IPS DF 6.9 (cell line): ENCODE measurements at places on chromosomes 2 and 18.
A peak's percentile ranks its signal among the peaks of the same experiment; 100 is the strongest.

DNA sequence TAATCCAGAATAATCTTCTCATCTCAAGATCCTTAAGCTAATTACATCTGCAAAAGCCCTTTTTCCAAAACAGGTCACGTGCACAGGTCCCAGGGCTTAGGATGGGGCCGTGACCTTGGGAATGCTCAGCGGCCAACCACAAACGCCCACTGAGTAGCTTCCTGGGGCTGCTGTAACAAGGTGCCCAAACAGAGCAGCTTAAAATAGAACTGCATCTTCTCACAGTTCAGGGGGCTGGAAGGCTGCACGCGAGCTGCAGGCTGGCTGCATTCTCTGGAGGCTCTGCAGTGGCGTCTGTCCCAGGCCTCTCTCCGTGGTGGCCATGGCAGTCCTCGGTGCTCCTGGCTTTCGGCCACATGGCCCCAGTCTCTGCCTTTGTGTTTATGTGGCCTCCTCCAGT is 31.9 kb downstream of the ADI1 start:
- no peak for DNase-seq
- H3K36me3 ChIP-seq, result no peaks in the 10 kb centered on the region
- H3K4me3 ChIP-seq, result no peak overlapping the region
- H3K4me1 ChIP-seq, result no peaks in the 10 kb centered on the region
- H3K27ac ChIP-seq, result no peak overlapping the region

DNA sequence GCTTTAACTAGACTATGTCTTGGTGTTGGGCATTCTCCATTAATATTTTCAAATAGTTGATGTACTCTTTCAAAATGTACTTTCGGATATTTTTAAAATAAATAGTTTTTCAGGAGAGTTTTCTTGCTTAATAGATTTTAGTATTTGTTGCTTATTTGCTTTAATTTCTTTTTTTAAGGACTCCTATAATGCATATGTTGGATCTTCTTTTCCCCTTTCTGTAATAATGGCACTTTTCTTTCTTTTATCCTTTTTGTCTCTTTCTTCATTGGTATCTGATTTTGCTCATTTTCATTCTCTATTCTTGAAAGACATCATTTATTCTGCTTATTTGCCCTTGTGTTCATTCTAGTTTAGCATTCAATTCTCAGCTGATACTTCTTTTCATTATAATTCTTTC is 791.6 kb downstream of the GALR1 start:
- H3K27ac ChIP-seq, result no peak overlapping the region
- H3K27me3 ChIP-seq, result no peaks in the 10 kb centered on the region
- no peaks in the 10 kb centered on the region for H3K36me3 ChIP-seq

DNA sequence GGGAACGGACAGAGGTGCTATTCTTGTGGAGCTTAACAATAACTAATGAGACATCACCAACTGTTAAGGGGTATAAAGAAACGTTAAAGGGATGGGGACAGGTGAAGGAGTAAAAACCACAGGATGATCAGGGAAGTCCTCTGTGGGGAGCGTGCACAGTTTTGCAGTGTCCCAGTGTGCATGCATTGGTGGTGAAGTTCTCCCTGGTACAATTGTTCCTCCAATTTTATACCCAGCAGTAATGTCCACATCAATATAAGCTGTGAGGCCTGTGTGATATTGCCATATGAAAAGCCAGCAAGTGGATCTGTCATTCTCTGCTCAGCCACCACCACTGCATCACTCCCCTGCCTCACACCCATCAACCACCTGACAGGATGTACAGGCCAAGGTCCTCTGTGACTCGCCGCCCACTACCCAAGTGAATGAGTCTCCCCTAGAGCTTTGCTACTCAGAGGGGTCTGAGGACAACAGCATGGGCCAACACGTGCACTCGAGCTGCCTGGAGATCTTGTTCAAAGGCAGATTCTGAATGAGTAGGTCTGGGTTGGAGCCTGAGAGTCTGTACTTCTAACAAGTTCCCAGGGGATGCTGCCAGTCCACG is 4.6 kb downstream of the MLPH start:
- H3K4me3 ChIP-seq, result no peak overlapping the region
- H3K36me3 ChIP-seq, result peaks cover 4% of the 10 kb centered on the region; the same call in 1 of the 2 replicates
- no peak overlapping the region for H3K27ac ChIP-seq

- no peak for DNase-seq
- no peak overlapping the region for H3K27ac ChIP-seq
- peak overlapping the region; percentile 91 for H3K4me3 ChIP-seq
- no peaks in the 10 kb centered on the region for H3K4me1 ChIP-seq
Measured at GRCh38 chr2:152718909-152719645, 657 bp downstream of the ARL6IP6 start.

- no peak within 1 kb of the TSS for H3K27ac ChIP-seq
- H3K27me3 ChIP-seq, result peaks cover 10% of the 10 kb centered on the region; the same call in 1 of the 2 replicates
- H3K36me3 ChIP-seq, result no peaks in the 10 kb centered on the region
- DNase-seq, result no peak
- H3K4me3 ChIP-seq, result peak within 1 kb of the TSS; percentile 48
Measured at GRCh38 chr18:63319383-63320122, at the start of gene BCL2. Gene BCL2, minus strand, starts transcription at chr18:63319769.

DNA sequence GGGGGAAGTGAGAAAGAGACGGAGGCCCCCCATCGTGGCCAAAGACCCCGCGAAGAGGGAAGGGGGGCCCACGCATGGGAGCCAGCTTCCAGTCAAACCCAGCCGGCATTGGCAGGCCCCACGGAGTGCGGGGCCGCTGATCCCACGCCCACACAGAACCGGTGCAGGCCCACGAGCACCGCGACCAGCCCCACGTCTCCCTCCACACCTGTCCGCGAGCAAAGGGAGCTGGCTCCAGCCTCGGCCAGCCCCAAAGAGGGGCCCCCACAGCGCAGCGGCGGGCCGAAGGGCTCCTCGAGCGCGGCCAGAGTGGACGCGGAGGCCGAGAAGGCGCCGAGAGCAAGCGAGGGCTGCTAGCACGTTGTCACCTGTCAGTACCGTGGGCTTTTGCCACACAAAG is 125.0 kb upstream of the TWIST2 start:
- H3K4me3 ChIP-seq, result no peak overlapping the region
- H3K36me3 ChIP-seq, result no peaks in the 10 kb centered on the region
- H3K27ac ChIP-seq, result no peak overlapping the region
- DNase-seq, result no peak

DNA sequence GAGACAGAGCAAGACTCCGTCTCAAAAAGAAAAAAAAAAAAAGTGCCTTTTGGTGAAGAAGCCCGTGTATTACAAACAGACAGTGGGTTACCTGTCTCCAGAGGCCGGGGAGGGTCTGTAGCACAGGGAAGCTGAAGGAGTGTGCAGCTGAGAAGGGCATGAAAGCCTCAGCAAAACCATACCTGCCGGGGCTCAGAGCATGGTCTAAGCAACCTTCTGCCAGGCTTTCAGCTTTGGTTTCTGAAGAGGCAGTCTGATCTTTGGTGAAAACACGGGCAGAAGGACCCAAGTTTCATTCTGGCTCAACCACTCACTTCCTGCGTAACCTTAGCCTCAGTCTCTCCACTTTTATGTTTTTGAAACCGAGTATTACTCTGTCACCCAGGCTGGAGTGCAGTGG is 21.5 kb downstream of the SH2D6 start:
- H3K36me3 ChIP-seq, result no peaks in the 10 kb centered on the region
- no peaks in the 10 kb centered on the region for H3K27me3 ChIP-seq
- peaks cover 8% of the 10 kb centered on the region; the same call in 1 of the 2 replicates for H3K4me1 ChIP-seq
- no peak overlapping the region for H3K4me3 ChIP-seq

GRCh38 chr18:11983592-11983991 is 2.3 kb downstream of the IMPA2 start:
- no peak for DNase-seq
- no peaks in the 10 kb centered on the region for H3K36me3 ChIP-seq
- H3K4me3 ChIP-seq, result no peak overlapping the region
- no peak overlapping the region for H3K27ac ChIP-seq

- H3K27me3 ChIP-seq, result no peaks in the 10 kb centered on the region
- H3K36me3 ChIP-seq, result no peaks in the 10 kb centered on the region
- no peaks in the 10 kb centered on the region for H3K4me1 ChIP-seq
Measured at GRCh38 chr2:17506736-17507616, 11.3 kb downstream of the RAD51AP2 start.

DNA sequence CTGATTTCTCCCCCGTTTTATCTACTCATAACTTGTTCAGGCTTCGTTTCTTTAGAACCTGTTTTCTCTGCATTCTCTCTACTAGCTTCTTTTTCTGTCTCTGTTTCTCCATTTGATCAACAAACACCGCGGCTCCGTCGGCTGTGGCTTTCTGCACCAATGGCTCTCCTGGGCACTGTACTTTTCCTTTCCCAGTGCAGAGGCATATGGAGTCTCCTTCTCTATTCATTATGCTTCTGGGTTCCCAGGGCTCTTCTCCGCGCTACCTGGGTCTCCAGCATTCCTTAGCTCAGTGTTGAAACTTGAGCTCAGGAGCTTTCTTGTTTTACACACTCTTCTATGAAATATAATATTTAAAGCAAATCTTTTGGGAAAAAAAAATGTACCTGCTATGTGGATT is 196.6 kb upstream of the SOX11 start:
- no peak overlapping the region for H3K4me3 ChIP-seq
- no peak for DNase-seq
- H3K27ac ChIP-seq, result no peak overlapping the region
- no peaks in the 10 kb centered on the region for H3K4me1 ChIP-seq

- no peak for DNase-seq
- no peak overlapping the region for H3K4me3 ChIP-seq
- H3K36me3 ChIP-seq, result no peaks in the 10 kb centered on the region
- H3K27ac ChIP-seq, result no peak overlapping the region
- H3K4me1 ChIP-seq, result no peaks in the 10 kb centered on the region
Measured at GRCh38 chr2:197249381-197250083, 61.0 kb downstream of the ANKRD44 start.

DNA sequence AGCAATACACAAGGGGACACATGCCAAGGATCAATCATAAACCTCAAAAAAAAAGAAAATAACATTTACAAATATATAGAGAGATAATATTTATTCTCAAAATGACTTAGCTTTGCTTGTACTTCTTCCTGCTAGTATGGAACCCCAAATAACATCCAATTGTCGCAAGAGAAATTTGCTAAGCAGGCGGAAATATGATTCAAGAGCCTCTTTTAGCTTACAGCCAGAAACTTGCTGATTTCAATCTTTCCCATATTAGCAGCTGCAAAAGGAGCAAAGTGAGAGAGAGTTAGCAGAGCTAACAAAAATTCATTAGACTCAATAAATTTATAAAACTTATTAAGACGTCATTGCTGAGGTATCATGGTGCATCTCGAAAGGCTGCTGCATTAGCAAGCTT is 294.9 kb downstream of the FSIP2 start:
- no peaks in the 10 kb centered on the region for H3K36me3 ChIP-seq
- no peak overlapping the region for H3K4me3 ChIP-seq
- H3K27ac ChIP-seq, result no peak overlapping the region
- no peak for DNase-seq
- no peaks in the 10 kb centered on the region for H3K4me1 ChIP-seq

GRCh38 chr2:832635-833034 is 118.0 kb upstream of the SNTG2 start:
- H3K4me1 ChIP-seq, result peaks cover 5% of the 10 kb centered on the region
- DNase-seq, result no peak
- no peak overlapping the region for H3K27ac ChIP-seq
- H3K36me3 ChIP-seq, result no peaks in the 10 kb centered on the region

GRCh38 chr18:42893977-42894376 is 221.5 kb downstream of the RIT2 start:
- DNase-seq, result no peak
- H3K4me3 ChIP-seq, result no peak overlapping the region
- no peaks in the 10 kb centered on the region for H3K27me3 ChIP-seq
- no peaks in the 10 kb centered on the region for H3K36me3 ChIP-seq
- H3K27ac ChIP-seq, result no peak overlapping the region
- no peaks in the 10 kb centered on the region for H3K4me1 ChIP-seq

DNA sequence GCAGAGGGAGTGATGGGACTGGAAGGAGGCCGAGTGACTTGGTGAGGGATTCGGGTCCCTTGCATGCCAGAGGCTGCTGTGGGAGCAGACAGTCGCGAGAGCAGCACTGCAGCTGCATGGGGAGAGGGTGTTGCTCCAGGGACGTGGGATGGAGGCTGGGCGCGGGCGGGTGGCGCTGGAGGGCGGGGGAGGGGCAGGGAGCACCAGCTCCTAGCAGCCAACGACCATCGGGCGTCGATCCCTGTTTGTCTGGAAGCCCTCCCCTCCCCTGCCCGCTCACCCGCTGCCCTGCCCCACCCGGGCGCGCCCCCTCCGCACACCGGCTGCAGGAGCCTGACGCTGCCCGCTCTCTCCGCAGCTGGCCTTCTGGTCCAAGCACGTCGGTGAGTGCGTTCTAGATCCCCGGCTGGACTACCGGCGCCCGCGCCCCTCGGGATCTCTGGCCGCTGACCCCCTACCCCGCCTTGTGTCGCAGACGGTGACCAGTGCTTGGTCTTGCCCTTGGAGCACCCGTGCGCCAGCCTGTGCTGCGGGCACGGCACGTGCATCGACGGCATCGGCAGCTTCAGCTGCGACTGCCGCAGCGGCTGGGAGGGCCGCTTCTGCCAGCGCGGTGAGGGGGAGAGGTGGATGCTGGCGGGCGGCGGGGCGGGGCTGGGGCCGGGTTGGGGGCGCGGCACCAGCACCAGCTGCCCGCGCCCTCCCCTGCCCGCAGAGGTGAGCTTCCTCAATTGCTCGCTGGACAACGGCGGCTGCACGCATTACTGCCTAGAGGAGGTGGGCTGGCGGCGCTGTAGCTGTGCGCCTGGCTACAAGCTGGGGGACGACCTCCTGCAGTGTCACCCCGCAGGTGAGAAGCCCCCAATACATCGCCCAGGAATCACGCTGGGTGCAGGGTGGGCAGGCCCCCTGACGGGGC is 4.6 kb downstream of the PROC start:
- no peaks in the 10 kb centered on the region for H3K4me1 ChIP-seq
- no peak for DNase-seq
- no peak overlapping the region for H3K27ac ChIP-seq
- no peaks in the 10 kb centered on the region for H3K36me3 ChIP-seq
- peak overlapping the region; percentile 46; the same call in 1 of the 2 replicates for H3K4me3 ChIP-seq
- peaks cover 2% of the 10 kb centered on the region; the same call in 1 of the 2 replicates for H3K27me3 ChIP-seq

DNA sequence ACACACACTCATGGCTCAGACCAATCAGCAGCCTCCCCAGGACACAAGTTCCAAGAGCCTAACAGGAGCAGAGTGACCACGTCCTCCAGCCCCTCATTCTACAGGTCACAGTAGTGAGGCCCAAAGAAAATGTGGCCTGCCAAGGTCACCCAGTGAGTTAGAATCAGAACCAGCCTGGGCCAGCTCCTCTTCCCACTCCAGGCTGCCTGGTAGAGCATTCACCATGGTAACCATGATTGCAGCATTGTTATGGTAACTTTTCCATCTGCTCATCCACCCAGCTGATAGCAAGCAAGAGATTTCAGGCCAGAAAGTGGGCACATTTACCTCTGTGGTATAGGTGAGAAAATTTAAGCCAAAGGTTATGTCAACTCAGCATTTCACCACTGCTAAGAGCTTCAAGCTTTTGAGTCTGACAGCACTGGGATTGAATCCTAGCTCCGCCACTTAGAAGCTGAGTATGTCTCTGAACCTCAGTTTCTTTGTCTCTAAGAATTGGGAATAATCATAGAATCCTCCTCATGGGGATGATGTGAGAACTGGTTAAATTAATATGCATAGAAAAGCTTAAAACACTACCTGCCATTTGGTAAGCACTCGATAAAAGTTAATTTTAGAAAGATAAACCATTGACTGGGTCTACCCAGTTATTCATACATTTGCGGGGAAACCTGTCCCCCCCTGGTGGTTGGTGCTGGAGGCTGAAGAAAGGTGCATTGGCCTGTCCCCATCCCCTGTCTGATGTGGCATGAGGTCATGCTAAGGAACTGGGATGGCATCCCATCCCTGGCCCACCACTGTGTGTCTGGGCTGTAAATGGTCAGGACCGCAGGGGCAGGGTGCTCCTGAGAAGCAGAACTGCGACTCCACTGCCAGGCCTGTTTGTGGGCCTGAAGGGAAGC is 181.5 kb downstream of the KLHL29 start:
- no peak for DNase-seq
- H3K27me3 ChIP-seq, result no peaks in the 10 kb centered on the region
- H3K4me1 ChIP-seq, result peaks cover 9% of the 10 kb centered on the region
- H3K4me3 ChIP-seq, result no peak overlapping the region
- no peak overlapping the region for H3K27ac ChIP-seq

GRCh38 chr18:23136326-23137096 is 1.2 kb downstream of the CABLES1 start:
- peak overlapping the region; percentile 79 for H3K4me3 ChIP-seq
- no peak for DNase-seq
- H3K27ac ChIP-seq, result no peak overlapping the region
